Activated T-cell treated with anti-CD3 and anti-CD28 coated beads for 48 hours (primary cell): ENCODE measurements at places on chromosomes 6 and 20.

DNA sequence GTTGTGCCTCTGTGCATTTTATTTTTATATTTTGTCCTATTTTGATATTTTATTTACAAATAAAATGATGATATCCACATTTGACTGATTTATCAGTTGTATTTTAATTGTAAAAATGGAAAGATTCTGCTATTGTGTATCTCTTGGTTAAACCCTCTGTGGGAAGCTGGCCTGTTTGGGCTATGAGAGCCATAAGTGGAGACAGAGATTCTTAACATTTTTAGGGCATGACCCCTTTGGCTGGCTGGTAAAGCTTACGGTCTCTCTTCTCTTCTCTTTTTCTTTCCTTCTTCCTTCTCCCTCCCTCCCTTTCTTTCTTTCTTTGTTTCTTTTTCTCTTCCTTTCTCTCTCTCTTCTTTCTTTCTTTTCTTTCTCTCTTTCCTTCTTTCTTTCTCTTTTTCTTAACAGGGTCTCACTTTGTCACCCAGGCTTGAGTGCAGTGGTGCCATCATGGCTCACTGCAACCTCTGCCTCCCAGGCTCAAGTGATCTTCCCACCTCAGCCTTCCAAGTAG is 172.3 kb upstream of the CDYL start:
- DNase-seq: no peak

GRCh38 chr20:50916257-50916656 is 15.0 kb downstream of the ADNP start:
- no peak for DNase-seq

GRCh38 chr20:58192567-58192966 is 35.9 kb downstream of the ANKRD60 start:
- DNase-seq: peak; percentile 22

GRCh38 chr20:41135187-41135887 is 2.0 kb upstream of the PLCG1 start:
- DNase-seq: peak; percentile 45

- DNase-seq: no peak
These were observed 11.2 kb downstream of the GNAS-AS1 start for GRCh38 chr20:58839474-58839874.

- DNase-seq: no peak
These were observed 63.0 kb upstream of the EIF2S2 start for GRCh38 chr20:34175079-34175478.

- peak; percentile 12 for DNase-seq
These were observed 189.0 kb upstream of the UST start for GRCh38 chr6:148557796-148558321.

DNA sequence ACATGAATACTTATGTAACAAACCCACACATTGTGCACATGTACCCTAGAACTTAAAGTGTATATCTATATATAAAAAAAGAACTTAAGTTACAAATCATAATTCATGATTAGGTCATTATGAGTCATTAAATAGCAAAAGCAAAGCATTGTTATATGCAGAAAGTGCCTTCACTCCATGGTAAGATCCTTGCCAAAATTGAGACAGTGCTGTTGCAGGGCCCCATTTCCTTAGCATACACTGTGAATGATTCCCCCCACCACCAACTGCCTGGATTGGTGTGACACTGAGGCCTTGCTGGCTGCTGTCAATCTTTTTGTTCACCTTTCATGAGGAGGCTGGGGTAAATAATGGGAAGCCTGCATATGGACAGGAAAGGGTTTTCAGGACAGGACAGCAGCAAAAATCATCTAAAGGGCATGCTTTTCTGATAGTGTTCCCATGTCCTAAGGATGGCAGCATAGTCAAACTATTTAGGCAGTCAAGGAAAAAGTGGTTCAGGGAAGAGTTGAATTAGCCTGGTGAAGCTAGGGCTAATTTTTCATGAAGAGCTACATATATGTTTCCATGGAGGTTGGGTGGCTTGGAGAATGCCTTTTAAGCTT is 188.2 kb upstream of the ASCC3 start:
- no peak for DNase-seq

DNA sequence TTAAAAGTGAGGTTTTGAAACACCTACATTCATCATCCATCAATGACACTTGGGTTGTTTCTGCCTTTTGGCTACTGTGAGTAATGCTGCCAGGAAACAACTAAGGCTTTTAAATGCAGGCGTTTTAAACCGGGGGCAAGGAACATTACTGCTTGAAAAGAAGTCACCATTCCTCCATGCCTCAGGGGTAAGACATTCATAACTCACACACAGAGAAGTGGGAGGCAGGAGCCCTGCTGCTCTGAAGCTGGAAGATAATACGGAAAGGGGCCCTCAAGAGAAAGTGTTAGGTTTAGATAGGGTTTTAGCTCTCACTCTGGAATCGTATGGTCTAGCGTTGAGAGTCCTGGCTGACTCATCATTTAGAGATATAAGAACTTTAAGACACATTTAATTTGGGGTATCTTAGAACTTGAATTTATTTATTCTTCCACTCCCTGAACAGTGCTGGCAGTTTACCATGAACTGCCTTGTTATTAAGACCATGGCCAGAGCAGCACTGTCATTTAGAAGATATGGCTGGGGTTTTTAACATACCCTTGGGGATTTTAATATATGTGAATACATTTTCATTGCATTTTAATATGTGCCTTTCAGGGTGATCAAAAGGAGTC is 1.8 kb downstream of the TUBB1 start:
- no peak for DNase-seq

DNA sequence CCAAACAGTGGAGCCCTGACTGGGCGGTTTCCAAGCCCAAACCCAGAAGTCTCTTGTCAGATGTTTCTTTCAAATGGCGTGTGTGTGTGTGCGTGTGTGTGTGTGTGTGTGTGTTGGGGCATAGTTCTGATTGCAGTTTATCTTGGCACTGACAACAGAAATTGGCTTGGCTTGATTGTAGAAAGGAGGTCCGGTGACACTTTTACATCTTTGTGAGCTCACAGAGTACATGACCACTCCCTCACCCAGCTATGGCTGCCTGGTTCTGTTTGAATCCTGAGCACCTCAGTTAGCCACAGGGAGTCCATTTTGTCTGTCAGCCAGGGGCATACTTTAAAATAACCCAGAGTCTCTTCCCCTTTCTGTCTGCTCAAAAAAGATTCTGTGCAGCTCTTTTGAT is 276.3 kb downstream of the CD83 start:
- DNase-seq: no peak

GRCh38 chr6:3320238-3320811 is 61.6 kb downstream of the PSMG4 start:
- DNase-seq: no peak

- DNase-seq: no peak
These were observed 12.5 kb downstream of the RPS6KA2 start for GRCh38 chr6:166614589-166614988.

GRCh38 chr20:48618052-48618451 is 209.7 kb downstream of the PREX1 start:
- no peak for DNase-seq

DNA sequence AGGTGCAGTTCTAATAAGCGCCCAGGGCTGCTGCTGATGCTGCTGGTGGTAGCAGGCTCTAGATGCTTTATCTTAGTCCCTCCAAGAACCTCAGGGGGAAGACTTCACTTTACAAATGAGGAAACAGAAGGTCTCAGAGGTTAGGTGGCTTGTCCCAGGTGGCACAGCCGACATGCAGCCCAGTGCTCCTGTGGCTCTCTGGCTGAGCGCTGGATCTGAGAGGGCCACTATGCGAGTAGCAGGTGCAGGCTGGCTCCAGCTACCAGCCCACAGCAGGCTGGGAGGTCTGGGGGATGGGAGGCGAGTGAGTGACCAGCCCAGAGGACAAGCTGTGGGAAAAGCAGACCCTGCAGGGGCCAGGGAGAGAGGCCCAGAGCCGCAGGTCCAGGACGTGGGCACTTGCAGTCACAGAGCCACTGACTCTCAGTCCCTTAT is 90.9 kb downstream of the PRND start:
- DNase-seq: no peak

GRCh38 chr20:53582574-53583351 is 10.9 kb downstream of the ZNF217 start:
- no peak for DNase-seq

GRCh38 chr6:18363746-18364145 is 23.4 kb upstream of the RNF144B start:
- no peak for DNase-seq

DNA sequence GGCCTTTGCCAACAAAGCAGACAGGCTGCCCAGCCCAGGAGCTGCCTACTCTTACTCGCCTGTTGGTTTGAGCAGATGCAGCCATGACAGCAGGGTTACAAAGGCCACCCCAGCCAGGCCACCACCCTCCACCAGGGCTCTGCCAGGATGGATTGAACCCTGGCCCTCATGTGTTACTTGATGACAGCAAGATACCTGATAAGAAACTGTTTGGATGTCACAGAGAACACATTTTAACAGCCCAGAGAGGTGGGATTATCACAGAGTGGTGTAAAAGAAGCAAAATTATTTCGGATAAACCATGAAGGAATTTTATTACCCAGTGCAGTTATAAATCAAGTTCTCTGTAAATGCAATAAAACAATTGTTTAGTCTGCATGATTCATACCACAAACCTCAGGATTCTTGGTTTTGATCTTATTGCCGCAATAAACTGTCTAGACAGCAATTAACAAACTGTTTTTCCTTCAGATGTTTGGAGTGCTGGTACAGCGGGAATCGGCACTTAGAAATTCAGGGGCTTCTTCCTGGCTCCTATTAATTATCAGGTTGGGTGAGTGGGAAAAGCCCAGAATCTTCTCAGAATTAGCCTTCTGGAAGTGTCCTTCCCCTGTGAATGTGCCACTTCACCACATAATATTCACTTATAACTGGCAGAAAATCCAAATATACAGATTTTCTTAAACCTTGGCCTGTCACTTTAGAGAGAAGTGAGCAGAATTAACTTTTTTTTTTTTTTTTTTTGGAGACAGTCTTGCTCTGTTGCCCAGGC is 58.0 kb upstream of the SALL4 start:
- no peak for DNase-seq

GRCh38 chr6:16095180-16095579 is 33.7 kb upstream of the MYLIP start:
- no peak for DNase-seq

DNA sequence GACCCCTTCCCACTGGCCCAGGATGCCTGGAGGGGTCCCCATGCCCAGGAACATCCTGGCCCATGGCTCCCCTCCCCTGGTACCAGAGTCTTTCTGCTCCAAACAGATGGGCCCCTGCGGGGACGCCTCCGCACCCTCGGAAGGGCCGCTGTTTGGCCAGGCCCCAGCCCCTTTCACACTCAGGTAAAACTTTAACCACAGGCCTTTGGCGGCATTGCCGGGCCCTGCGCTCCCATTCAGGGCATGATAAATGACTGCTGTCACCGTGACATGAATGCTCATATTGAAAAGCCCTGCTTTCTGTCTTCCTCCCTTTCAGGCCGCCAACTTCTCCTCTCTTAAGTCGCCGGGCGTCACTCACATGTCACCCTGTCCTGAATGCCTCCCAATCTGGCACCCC is 141.5 kb upstream of the TOP1 start:
- no peak for DNase-seq

GRCh38 chr20:23637282-23638221 is at the start of gene CST3:
Gene CST3 (minus strand): TSS chr20:23637955. CDS start chr20:23637862, 93 bp downstream.
- DNase-seq: no peak

DNA sequence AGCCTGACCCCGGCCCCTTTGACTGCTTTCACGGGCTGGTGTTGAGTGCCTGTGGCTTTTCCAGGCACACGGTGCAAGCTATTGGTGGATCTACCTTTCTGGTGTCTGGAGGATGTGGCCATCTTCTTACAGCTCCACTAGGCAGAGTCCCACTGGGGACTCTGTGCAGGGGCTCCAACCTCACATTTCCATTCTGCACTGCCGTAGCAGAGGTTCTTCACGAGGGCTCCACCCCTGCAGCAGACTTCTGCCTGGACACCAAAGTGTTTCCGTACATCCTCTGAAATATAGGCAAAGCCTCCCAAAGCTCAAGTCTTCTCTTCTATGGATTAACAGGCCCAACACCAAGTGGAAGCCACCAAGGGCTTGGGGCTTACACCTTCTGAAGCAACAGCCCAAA is 691.5 kb upstream of the POU3F2 start:
- no peak for DNase-seq

DNA sequence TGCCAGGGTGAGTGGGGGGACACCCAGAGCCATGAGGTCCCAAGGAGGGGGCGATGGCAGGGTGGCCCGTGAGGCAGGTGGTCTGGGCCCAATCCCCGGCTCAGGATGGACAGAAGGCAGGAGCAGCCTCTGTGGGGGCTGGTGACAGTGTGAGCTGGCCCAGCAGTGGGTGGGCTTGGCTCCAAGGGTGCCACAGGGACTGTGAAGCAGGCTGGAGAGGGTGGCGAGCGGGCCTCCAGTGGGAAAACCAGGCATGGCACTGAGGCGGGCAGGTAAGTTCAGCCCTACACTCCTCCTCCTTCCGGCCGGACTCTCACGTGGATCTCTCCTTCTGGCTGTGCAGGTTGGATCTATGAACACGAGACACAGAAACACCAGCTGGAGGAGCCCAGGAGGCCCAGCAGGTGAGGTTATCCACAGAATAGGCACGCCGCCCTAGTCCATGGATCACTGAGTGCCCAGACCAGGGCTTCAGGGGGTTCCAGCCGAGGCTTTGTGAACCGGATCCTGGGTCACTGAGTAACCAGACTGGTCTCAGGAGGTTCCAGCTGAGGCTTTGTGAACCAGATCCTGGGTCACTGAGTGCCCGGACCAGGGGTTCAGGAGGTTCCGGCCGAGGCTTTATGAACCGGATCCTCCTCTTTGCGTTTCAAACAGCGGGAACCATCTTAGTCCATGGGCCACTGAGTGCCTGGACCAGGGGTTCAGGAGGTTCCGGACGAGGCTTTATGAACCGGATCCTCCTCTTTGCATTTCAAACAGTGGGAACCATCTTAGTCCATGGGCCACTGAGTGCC is 76.4 kb upstream of the BHLHE23 start:
- DNase-seq: no peak

GRCh38 chr6:15410752-15411151 is 164.9 kb downstream of the JARID2 start:
- no peak for DNase-seq

GRCh38 chr6:32177183-32177787 is 920 bp upstream of the RNF5 start:
- peak; percentile 33 for DNase-seq

DNA sequence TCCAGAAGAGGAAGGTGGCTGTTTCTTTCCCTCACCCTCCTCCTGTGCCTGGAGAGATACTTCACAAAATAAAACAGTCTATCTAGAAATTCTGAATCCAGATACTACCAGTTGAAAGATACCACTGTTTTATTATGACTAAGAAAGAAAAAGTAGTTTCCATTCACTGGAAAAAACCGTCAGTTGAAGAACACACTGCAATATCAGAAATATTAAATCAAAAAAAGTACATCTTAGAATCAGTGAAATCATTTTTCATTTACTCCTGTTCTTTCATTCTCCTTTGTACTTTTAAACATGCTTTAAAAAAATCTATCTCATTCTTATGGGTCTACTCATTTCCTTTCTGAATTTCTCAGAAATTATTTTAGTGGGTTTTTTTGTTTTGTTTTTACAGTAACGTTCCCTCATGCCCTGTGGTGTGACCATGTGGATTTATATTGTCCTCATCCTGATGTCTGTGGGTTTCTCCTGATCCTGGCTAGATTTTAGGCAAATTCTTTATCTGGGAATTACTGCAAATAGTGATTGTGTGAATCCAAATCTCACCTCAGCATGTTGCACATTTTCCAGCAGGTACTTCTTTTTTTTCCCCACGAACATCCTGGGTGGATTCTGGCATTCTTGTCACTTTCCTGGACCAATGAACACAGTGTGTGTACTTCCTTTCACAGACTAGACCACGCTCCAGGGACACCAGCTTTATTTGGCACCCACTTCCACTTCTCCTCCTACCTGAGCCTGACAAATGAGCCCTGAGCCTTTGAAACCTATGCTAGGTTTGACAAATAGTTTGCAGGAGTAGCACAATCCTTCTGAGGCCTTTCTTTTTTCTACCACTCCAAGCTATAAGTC is 114.0 kb upstream of the LAMP5 start:
- DNase-seq: no peak
